GDM1 (cell line): ENCODE measurements at places on chromosomes 3 and 15.

- no peak for DNase-seq
Observed at GRCh38 chr3:139888561-139889140, 46.3 kb upstream of the CLSTN2 start.

GRCh38 chr3:133188996-133189395 lies 150.8 kb downstream of the TMEM108 start:
- DNase-seq: no peak

GRCh38 chr3:172033396-172033795 lies 6.0 kb upstream of the FNDC3B start:
- no peak for DNase-seq

DNA sequence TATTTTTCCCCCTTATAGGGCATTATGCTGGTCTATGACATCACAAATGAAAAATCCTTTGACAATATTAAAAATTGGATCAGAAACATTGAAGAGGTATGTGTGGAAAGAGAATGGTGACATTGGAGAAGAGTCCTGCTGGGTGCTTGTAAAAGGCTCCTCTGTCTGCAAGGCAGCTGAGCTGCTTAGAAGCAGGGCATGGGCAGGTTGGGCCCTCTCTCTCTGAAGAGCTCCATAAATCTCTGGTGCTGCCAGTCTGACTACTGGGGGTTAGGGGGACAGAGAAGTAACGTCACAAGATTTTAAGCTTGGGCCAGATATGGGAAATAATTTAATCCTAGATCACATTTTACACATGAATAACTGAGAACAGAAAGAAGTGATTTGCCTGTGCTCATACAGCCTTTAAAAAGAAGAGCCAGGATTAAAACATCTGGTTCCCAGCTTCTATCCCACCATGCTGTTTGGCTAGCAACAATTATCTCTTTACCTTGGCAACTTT lies 21.9 kb upstream of the APH1B start:
- no peak for DNase-seq

DNA sequence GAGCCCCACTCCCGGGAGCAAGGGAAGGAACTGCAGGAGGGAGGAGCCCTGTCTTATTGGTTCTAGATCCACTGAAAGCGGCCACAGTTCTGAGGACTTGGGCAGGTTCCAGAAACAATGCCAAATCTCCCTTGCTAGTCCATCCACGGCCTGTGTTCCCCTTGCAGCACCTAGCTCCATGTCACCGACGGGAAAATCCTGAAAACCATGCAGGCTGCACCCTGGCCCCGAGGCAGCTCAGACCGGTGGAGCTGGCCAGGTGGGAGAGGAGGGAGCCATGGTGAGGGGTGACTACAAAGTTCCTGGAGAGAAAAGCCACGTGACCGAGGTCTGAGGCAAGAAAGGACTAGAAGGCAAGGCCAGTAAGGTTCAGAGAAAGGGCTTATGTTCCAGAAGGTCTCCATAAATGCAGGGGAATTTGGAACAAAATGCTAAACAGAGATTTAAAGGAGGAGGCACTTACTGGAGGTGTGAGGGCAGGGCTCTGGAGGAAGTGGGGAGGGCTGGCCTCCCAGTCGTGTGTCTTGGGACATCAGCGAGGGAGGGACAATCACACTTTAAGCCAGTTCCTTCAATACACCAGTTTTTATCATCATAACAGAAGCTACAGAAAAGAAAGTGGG lies 5.4 kb downstream of the MGLL start:
- no peak for DNase-seq

- no peak for DNase-seq
Observed at GRCh38 chr3:155334215-155334913, 40.9 kb upstream of the STRIT1 start.

- peak; percentile 16 for DNase-seq
Observed at GRCh38 chr3:12135029-12135657, 23.6 kb downstream of the TIMP4 start.

- DNase-seq: no peak
Observed at GRCh38 chr15:85702321-85703101, 92.2 kb downstream of the KLHL25 start.

DNA sequence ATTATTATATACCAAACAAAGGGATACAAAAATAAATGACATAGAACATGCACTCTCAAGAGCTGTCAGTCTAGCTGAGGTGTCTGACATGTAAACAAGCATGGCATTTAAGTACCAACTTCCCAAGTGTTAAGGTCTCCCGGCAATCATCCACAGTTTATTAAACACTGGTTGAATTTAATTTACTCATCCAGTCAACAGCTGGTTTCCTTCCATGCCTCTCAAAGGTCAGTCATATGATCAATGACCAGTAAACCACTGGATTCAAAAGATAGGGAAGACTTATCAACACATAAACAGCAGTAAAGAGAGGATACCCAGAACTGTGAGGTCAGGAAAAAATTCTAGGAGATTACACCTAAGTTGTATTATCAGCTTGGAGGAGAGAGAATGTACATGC lies 80.4 kb downstream of the ADAM10 start:
- no peak for DNase-seq
